ENCODE measurements at places on chromosomes 5 and 9.

GRCh38 chr5:140998921-140999410 lies 32.7 kb downstream of the PCDHAC2 start:
- DNase-seq, result no peak

- no peak for DNase-seq
Measured at GRCh38 chr5:121174351-121174750, 677.3 kb upstream of the FTMT start.

DNA sequence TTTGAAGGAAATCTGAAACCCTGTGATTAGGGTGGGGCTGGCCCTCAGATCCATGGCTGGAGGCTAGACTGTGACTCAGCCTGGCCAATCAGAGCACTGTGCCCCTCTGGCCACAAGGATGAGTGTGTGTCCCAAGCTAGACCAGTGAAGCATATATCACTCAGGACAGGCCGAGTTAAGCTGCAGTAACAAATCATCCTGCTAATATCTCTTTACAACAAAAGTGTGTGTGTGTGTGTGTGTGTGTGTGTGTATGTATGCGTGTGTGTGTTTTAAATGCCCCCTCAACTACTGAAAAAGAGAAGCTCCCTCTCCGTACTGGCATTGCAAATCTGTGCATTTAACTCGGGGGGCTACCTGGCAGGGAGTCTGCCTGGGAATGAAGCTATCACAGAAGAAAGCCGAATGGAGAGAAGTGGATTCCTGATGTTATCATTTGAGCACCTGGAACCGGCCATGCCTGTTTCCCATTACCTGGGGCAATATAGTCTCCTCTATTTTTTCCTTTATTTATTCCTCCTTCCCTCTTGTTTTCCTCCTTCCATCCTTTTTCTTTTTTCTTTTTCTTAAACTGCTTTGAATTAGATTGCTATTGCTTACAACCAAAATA lies 25.6 kb downstream of the STC2 start:
- DNase-seq, result peak; percentile 6

DNA sequence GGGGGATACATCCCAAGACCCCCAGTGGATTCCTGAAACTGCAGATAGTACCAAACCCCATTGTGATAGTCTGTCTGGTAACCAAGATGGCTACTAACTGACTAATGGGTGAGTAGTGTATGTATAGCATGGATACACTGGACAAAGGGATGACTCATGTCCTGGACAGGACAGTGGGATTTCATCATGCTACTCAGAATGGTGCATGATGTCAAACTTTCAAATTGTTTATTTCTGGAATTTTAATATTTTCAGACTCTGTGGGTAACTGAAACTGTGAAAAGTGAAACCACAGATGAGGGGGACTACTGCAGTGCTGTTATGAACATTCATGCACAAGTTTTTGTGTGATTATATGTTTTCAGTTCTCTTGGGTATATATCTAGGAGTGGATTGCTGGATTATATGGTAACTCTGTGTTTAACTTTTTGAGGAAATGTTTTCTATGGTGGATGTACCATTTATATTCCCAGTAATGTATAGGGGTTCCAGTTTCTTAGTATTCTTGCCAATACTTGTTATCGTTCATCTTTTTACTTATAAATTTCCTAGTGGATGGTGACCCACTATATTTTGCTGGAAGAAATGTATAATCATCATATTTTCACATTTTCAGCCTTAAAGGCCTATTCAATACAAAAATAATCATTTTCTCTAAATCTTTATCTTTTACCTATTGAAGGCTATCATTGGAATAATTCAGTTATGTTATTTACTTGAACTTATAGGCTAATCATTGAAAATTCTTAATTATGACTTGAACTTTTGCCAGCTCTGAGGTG lies 140.9 kb downstream of the NR3C1 start:
- no peak for DNase-seq

- DNase-seq, result no peak
Measured at GRCh38 chr9:133460405-133461175, 812 bp downstream of the CACFD1 start.

GRCh38 chr5:150637245-150638052 lies 3.0 kb upstream of the SYNPO start:
- DNase-seq, result no peak

DNA sequence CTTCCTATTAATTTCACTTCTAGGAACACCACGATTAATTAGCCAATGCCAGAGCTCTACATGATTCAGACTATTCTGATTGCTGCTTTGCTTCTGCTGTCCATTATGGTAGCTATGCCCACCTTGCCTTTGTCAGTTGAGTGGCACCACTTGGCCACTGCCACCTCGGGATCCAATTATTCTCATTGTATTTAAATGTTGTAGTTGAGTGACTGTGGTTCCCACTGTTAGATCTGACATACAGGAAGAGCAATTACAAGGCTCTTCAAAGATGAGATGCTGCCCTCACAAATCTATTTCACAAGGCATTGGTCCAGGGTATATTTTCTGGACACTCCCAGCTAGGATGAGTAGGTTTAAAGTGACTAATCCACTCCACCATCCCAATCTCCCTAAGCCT lies 864.5 kb upstream of the EDIL3 start:
- no peak for DNase-seq

GRCh38 chr9:96062031-96062430 lies 186.5 kb downstream of the ERCC6L2 start:
- DNase-seq, result no peak

GRCh38 chr5:60487476-60487875 lies 212.5 kb downstream of the DEPDC1B start:
- no peak for DNase-seq

GRCh38 chr9:25702536-25702935 lies 24.3 kb upstream of the TUSC1 start:
- DNase-seq, result no peak

DNA sequence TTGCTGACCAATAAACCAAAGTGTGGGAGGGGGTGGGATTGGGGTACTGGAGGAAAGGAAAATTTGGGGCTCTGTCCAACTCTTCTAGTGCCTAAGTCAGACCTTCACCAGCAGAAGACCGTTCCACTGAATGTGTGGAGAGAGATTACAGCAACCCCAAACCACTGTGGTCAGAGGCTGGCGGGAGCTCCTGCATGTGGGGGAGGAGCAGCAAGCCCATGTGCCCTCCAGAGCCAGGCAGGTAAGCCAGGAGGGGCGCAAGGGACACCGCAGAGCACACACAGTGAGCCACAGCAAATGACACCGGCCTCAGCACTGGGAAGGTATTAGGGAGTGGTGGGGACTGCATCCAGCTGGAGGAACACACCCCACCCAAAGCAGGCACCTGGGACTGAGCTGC lies 62.9 kb downstream of the SMIM23 start:
- DNase-seq, result no peak

DNA sequence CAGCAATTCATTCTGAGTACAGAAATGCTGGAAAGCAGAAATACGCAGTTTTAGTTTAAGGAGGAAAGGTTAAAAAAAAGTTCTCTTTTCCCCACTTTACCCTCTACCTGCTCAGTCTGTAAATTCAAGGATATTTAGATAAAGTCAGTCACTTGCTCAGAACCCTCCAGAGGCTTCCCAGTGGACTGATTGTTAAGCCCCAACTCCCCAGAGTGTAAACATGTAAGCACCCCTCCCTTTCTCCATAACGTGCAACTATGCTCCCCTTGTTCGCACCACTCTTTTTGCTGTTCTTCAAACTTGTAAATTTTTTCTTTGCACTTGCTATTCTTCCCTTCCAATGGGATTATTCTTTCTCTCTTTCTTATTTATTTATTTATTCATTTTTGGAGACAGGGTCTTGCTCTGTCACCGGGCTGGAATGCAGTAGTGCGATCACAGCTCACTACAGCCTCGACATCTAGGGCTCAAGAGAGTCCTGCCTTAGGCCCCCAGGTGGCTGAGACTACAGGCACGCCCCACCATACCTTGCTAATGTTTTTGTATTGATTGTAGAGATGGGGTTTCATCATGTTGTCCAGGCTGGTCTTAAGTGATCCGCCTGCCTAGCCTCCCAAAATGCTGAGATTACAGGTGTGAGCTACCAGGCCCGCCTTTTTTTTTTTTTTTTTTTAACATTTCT lies 32.5 kb upstream of the ERBIN start:
- DNase-seq, result no peak

DNA sequence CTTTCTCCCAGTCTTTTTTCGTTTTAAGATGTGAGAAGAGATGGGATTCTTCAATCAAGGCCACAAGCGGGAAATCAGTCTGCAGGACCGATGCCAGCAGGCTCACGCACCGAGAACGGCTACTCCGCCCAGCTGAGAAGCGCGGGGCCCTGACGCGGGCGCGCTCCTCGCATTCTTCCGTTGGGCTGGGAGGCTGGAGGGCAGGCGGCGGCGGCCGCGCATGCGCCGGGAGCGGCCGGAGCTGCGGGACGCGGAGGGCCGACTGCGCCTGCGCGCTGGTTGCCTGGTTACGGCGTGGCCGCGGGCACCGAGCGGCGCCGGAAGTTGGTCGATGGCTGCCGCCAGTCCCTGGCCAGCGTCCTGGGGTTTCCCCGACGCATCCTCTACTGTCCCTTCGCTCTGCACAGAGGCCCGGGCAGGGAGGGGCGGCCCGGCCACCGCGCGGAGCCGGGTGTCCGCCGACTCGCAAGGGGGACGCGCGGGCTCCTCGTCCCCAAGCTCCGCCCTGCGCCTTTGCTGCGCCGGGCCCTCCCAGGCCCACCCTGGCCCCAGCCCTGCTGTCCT lies 831 bp upstream of the SEC16A start:
- DNase-seq, result peak; percentile 99

DNA sequence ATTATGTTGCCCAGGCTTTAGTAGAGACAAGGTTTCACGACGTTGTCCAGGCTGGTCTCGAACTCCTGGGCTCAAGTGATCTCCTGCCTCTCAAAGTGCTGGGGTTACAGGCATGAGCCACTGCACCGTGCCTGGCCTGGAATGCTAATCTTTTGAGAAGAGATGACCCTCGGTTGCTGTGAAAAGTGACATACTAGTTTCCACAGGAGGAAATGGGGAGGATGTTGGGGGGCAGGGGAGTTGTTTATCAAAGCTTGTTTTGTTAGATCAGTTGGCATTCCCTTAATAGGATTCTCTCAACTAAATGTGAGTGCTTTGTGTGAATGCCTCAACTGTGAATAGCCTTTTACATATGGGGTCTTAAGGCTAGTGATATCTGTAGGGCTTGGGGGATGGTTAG lies 16.4 kb upstream of the MATR3 start:
- no peak for DNase-seq

DNA sequence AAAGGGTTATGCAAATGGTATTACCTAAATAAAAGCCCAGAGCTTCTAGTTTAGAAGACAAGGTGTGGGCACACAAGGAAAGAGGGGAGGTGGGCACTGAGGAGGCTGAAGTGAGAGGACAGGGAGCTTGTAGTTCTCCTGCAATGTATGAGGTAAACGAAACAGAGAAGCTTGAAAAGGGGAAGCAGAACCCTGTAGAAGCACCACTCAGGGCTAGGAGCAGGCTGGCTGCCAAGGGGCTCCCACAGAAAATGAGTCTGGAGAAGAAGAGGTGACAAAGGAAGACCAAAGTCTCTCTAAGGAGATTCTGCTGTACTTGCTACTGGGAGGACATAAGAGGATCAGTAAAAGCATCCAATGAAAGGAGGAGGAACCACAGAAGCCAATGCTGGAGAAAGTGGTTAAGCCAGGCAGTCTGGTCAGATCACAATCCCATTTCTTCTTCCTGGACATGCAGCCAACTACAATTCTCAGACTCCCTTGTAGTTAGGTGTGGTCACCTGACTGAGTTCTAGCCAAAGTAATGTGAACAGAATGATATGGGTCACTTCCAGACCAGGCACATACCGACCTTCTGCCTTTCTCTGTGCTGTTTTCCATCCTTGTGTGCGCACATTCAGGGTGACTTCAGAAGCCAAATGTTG lies 174.5 kb upstream of the MAP3K1 start:
- no peak for DNase-seq

DNA sequence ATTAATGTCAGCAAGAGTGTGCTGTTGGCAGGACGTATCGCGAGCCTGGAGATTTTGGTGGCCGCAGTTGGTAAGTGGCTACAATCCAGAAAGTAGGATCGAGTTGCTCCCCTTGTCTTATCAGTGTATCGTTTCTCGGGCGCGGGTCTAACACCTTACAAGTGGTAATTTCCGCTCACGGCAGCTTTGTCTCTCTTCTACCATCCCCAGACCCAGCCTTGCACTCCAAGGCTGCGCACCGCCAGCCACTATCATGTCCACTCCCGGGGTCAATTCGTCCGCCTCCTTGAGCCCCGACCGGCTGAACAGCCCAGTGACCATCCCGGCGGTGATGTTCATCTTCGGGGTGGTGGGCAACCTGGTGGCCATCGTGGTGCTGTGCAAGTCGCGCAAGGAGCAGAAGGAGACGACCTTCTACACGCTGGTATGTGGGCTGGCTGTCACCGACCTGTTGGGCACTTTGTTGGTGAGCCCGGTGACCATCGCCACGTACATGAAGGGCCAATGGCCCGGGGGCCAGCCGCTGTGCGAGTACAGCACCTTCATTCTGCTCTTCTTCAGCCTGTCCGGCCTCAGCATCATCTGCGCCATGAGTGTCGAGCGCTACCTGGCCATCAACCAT lies 1.1 kb downstream of the PTGER4 start:
- DNase-seq, result peak; percentile 66

DNA sequence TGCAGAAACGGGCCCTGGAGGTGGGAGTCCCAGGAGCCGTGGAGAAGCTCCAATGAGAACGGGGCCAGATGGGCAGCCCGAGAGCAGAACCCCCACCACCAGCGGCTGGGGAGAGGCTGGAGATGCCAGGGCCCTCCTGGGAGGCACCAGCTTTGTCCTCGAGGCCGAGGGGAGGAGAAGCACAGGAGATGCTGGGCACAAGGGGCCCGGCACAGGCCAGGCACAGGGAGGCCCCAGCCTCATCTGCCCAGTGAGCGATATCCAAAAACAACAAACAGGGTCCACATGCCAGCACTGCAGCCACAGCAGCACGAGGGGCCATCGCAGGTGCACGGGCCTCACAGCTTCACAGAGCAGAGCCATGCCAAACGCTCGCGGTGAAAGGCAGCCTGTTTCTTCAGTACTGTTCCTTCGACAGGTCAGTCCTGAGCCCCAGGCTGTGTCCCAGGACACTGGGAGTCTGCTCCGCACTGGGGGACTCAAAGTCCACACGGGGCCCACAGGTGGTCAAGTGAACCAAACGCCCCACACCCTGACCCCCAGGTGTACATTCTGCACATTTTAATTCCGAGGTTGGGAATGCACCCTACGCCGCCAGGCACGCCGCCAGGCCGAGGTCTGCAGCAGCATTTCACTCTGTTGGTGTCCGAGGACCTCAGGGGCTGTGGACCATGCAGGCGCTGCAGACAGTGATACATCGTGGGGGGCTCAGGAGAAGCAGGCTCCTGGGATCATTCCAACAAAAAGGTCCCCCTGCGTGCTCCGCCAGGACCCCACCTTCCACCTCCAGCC lies 9.5 kb downstream of the LPCAT1 start:
- peak; percentile 28 for DNase-seq
